D721Med (cell line): ENCODE measurements at places on chromosomes 12 and 14.

- no peak for DNase-seq
These were observed 17.0 kb downstream of the TPCN1 start for GRCh38 chr12:113238309-113238708.

DNA sequence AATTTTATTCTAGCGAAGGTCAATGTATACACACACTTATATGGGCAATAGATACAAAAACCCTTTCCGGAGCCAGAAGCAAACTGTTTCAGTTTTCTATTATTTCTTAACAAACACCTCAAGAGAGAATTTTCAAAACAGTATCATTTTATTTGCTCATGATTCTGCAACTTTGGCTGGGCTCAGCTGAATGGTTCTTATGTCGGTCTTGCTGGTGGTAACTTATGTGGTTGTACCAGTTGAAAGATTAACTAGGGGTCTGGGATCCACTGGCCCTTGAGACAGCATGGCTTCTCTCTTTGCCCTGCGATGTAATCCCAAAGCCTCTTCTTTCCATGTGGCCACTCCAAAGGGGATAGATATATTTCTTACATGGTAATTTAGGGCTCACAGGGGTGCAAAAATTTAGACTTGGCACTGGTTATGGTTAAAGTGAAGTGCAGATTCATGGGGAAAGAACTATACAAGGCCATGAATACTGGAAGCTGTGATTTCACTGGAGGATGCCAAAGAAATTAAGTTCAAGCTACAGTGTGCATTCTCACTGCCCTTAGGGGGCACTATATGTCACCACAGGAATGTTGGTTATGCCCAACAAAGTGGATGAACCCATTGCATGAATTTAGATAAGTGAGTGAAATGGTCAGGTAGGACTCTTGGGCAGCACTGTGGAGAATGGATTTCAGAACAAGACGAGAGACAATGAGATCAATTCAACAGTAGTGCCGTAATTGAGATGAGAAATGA is 94.3 kb upstream of the NAV3 start:
- DNase-seq: no peak

DNA sequence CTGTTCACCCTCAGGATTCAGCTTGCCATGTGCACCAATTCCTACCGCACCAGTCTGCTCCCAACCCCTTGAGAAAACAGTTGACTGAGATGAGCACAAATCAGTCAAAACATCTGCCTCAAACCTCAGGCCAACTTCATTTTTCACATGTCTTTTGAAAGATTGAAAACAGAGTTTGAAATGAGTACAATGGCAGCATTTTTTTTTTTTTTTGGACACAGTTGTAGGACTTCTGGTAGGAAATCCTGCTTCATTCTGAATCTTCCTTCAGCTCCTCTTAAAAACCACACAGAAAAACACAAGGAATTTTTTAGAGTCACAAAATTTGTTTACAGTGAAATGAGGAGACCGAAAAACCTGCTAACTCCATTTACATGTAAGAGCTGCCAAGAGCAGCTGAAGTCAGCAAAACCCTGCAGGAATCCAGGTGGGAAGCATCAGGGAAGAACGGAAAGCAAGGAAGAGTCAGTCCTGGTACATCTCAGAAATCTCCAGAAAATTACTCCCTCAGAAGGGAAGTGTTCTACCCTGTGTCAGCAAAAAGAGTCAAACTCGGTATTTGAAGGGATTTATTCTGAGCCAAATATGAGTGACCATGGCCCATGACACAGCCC is 100.3 kb upstream of the TMTC1 start:
- no peak for DNase-seq

DNA sequence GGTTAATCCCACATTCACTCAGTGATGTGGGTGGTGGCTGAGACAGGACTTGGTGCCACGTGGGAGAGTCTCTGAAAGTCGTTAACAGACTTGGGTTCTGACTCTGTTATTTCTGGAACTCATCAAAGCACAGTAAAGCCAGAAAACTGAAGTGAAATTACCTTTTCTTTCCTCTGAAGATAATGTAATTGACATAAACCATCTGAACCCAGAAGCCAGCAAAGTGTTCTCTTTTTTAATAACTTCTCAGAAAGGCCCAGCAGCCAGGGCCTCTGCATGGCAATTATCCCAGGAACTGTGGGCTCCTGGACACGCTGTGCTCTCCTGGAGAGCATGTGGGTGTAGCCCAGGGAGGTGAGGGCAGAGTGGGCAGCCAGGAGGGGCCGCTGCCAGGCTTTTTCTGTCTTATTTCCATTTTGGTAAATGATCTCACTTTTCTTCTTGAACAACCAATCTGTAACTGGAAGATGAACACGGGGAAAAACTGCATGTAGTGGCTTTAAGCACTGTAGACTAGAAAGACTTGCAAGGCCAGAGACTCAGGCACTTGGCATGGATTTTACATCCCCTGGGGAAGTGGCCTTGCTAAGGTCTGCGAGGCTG is 444.1 kb upstream of the TMEM132C start:
- no peak for DNase-seq

GRCh38 chr12:11545484-11546330 is 103.8 kb upstream of the ETV6 start:
- no peak for DNase-seq
